ENCODE measurements at places on chromosomes 2 and 18. TPM values are rescaled to one million over a fixed set of nuclear protein-coding genes. Genes with fewer than 3 reads are reported as not detected.
A peak's percentile ranks its signal among the peaks of the same experiment; 100 is the strongest.

DNA sequence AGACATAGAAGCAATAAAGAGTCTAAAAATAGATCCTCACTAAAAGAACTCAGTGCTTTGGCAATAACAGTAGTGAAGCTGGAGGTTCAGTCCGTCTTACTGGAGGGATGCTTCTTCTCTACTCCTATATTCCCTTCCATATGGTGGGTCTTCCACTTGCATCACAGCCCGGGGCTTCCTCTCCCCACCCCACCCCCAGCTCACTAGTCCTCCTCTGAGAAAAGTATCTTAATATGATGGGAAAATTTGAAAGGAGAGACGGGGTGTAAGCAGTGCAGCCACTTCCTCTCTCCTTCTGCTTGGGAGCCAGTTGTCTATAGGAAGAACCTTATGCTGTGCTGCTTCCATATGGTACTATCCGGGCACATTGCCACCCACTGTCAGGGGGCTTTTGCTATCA lies 57.2 kb upstream of the SPOPL start:
- no peaks in the 10 kb centered on the region for H3K36me3 ChIP-seq
- H3K4me1 ChIP-seq = peaks cover 14% of the 10 kb centered on the region
- peak overlapping the region; percentile 53 for H3K4me3 ChIP-seq
- no peak for DNase-seq
- H3K27ac ChIP-seq = peak overlapping the region; percentile 92

GRCh38 chr2:130936451-130936850 lies 99.7 kb downstream of the ARHGEF4 start:
- no peaks in the 10 kb centered on the region for H3K27me3 ChIP-seq
- H3K4me1 ChIP-seq = no peaks in the 10 kb centered on the region
- H3K4me3 ChIP-seq = no peak overlapping the region
- H3K27ac ChIP-seq = no peak overlapping the region
- no peak for DNase-seq
- H3K36me3 ChIP-seq = peaks cover 5% of the 10 kb centered on the region

GRCh38 chr2:158464426-158465281 lies 7.9 kb downstream of the PKP4 start:
- H3K36me3 ChIP-seq = no peaks in the 10 kb centered on the region
- H3K4me1 ChIP-seq = peaks cover 2% of the 10 kb centered on the region

ECEL1 gene
- 2.3 TPM for total RNA-seq

DNA sequence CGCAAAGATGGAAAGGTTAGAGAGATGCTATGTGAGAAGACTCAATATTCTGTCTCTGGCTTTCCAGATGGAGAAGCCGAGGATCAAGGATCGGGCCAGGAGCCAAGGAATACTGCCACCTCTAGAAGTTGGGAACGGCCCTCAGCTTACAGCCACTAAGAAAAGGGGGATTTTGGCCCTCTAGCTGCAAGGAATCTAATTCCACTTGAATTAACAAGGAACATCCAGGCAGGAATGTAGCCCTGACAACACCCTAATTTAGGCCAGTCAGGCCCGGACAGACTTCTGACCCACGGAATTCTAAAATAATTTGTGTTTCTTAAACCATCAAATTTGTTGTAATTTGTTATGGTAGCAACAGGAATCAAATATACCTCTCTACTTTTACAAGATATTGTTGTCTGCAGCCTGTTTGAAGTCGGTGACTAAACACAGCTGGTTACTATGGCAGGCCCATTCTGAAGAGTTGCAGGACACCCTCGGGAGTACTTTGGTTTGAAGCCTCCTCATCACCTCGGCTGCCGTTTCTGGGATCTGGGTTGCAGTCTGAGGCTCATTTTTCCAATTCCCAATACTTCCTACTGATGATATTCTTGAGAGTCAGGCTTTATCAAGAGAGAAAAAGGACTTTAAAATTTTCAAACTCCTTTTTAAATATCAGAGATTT lies 1131.2 kb downstream of the TSN start:
- H3K36me3 ChIP-seq = no peaks in the 10 kb centered on the region
- peak; percentile 23 for DNase-seq
- no peak overlapping the region for H3K4me3 ChIP-seq
- H3K27me3 ChIP-seq = no peaks in the 10 kb centered on the region

DNA sequence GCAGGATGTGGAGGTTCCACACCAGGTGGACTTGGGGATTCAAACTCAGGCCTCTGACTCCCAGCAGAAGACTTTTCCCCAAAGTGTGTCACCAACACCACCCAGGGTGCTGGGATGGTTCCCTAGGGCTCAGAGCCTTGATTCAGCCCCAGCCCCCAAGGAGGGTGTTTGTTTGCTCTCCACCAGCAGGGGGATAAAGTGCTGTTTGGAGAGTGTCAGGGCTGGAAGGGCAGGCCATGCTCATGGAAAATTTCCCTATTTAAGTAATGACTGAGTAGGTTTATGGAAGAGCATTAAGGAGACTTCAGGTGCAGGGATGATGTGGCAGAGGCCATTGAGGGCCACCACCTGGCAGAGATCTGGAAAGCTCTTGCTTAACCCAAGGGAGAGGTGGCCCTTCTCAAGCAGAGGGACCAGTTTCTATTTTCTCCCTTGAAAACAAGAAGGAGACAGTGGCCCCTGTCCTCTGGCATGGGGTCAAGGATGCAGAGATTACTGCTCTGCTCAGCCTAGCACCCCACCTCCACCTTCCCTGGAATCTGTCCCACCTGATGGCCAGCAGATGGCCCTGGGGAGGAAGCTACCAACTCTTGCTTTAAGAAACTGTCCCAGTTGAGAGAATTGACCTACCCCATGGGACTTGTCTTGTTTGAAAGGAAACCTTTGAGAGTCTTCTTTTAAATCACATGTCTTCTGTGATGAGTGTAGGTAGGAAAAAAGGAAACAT lies 122.1 kb downstream of the ACOXL start:
- H3K27me3 ChIP-seq = peaks cover 10% of the 10 kb centered on the region
- no peak overlapping the region for H3K4me3 ChIP-seq
- H3K4me1 ChIP-seq = peaks cover 14% of the 10 kb centered on the region
- no peak overlapping the region for H3K27ac ChIP-seq

GRCh38 chr18:67730886-67731285 lies 214.4 kb upstream of the DSEL start:
- H3K4me1 ChIP-seq = peaks cover 8% of the 10 kb centered on the region
- H3K4me3 ChIP-seq = no peak overlapping the region
- no peak overlapping the region for H3K27ac ChIP-seq
- no peak for DNase-seq
- no peaks in the 10 kb centered on the region for H3K36me3 ChIP-seq

TMEM247 gene
- not detected for total RNA-seq

GRCh38 chr2:160332318-160332717 lies 132.2 kb upstream of the ITGB6 start:
- no peak overlapping the region for H3K4me3 ChIP-seq
- H3K27me3 ChIP-seq = peaks cover 5% of the 10 kb centered on the region
- H3K27ac ChIP-seq = no peak overlapping the region

GNAL gene
- total RNA-seq = 52.5 TPM

DNA sequence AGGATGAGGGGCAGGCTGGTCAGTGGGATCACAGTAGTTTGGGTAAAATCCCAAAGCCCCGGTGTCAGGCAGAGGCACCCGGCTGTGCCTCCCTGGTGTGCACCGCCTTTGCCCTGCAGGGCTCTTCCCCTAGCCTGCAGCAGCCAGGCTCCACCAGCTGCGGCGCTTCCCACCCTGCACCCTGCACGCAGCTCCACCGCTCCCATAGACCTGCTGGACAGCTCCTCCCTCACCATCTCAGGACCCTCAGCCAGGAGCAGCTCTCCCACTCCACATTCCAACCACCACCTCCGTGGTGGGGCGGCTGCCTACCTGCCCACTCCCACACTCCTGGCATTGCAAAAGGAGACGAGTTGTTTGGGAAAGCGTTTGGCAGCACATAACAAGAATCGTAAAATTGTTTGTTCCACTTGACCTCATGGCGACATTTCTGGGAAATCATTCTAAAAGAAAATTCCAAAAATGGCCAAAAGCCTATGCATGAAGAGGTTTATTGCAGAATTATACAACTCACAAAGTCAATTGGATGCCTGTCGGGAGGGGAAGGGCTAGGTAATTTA lies 287.4 kb upstream of the HDAC4 start:
- no peak for DNase-seq
- H3K4me1 ChIP-seq = no peaks in the 10 kb centered on the region
- H3K27ac ChIP-seq = no peak overlapping the region
- no peaks in the 10 kb centered on the region for H3K36me3 ChIP-seq
- no peak overlapping the region for H3K4me3 ChIP-seq
- H3K27me3 ChIP-seq = no peaks in the 10 kb centered on the region

KCNF1 gene
- total RNA-seq = 7.7 TPM

- no peak for DNase-seq
- H3K4me1 ChIP-seq = no peaks in the 10 kb centered on the region
- no peak overlapping the region for H3K27ac ChIP-seq
- H3K36me3 ChIP-seq = no peaks in the 10 kb centered on the region
These were observed 801.3 kb downstream of the ERBB4 start for GRCh38 chr2:211737282-211737681.

DNA sequence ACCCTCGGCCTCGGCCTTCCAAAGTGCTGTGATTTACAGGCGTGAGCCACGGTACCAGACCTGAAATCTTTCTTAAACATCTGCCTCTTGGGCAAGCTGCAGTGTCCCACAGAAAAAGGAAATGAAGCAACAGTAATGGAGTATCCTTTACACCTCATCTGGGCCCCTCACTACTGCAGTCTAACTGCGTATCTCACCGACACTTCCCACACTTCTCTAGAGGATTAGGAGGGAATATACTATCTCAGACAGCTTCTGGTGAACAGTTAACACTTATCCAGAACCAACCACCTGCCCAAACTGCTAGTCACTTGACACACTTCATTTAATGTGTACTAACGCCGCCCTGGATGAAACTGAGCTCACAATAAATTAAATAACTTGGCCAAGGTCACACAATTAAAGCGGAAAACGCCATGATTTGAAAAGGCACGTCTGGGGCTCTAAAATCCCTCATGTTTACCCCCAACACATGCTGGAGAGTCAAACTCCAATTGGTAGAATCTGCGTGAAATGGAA lies 993 bp downstream of the COX7A2L start:
- H3K4me1 ChIP-seq = peaks cover 32% of the 10 kb centered on the region
- peak overlapping the region; percentile 89 for H3K4me3 ChIP-seq
- H3K27me3 ChIP-seq = peaks cover 2% of the 10 kb centered on the region

DNA sequence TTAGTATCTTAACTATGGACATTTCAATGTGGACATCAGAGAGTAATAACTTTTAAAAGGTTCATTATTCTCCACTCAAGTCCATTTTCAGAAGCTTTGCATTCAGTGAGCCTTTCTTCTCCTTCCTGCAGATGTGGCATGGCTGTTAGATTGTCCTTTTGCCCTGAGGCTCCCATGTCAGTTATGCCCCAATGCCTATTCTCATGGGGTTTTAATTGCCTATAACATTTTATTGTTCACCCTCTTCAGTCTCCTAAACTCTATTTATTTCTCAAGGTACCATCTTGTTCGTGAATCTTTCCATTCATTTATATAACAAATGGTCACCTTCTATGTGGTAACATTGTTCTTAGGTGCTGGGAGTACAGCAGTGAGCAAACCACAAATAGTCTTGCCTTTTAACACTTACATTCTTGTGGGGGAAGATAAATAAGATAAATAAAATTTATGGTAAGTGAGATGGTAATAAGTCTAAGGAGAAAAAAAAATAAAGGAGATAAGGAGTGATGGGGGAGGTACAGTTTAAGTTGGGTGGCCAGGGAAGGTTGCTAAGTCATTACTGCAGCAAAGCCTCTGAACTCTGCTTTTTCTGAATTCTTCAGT lies 277.9 kb upstream of the SIX3 start:
- no peak for DNase-seq
- H3K27me3 ChIP-seq = peaks cover 2% of the 10 kb centered on the region
- H3K4me1 ChIP-seq = peaks cover 14% of the 10 kb centered on the region
- H3K36me3 ChIP-seq = peaks cover 4% of the 10 kb centered on the region
- no peak overlapping the region for H3K27ac ChIP-seq

KCNIP3 gene
- 7.3 TPM for total RNA-seq

DNA sequence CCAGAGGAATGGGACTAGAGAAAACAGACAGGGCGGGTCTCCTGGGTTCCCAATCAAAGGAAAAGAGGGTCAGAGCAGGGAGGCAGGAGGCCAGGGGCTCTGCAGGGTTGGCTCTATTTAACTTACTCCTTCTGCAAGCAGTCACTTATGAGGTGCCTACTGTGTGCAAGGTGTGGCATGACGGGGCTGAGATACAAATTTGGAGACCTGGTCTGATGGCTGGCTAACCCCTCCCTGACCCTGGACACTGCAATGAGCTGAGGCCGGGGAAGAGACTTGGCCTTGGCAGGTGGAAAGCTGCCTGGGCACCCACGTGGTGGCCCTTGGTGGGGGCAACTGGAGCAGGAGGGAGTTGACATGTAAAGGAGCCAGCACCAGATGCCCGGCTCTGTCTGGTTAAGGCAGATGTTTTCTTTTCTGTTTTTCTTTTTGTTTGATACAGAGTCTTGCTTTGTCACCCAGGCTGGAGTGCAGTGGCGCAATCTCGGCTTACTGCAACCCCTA lies 148.5 kb upstream of the GATA6 start:
- DNase-seq = no peak
- no peak overlapping the region for H3K4me3 ChIP-seq
- peaks cover 3% of the 10 kb centered on the region for H3K27me3 ChIP-seq
- H3K36me3 ChIP-seq = peaks cover 5% of the 10 kb centered on the region

CD302 gene
- total RNA-seq = not detected

GRCh38 chr2:240473211-240473610 lies 37.7 kb downstream of the GPC1 start:
- no peak for DNase-seq
- H3K36me3 ChIP-seq = peaks cover 19% of the 10 kb centered on the region
- H3K27me3 ChIP-seq = peaks cover 16% of the 10 kb centered on the region

ZNF396 gene
- total RNA-seq = 2.1 TPM

GRCh38 chr2:173090276-173090877 lies 14.7 kb downstream of the MAP3K20 start:
- no peak for DNase-seq
- no peak overlapping the region for H3K27ac ChIP-seq
- H3K4me3 ChIP-seq = no peak overlapping the region
- H3K36me3 ChIP-seq = no peaks in the 10 kb centered on the region
- peaks cover 1% of the 10 kb centered on the region for H3K27me3 ChIP-seq

DNA sequence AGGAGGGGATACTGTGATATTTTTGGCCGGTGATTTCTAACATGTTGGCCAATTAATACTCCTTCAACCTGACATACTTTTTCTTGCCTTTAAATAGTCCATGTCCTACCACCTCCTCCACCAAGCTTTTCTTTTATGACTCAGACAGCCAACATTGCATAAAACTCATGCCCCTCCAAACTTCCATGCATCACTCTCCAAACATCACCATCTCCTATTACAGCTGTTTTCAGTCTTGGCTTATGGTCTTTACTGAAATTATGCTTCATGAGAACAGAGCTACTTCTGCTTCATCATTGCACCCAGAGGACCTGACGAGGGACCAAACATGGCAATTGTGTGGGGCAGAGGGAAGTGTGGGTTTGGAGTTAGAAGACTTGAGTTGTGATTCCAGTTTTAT lies 305.4 kb downstream of the LPIN1 start:
- H3K27me3 ChIP-seq = peaks cover 4% of the 10 kb centered on the region
- no peaks in the 10 kb centered on the region for H3K4me1 ChIP-seq
- peaks cover 12% of the 10 kb centered on the region for H3K36me3 ChIP-seq

DNA sequence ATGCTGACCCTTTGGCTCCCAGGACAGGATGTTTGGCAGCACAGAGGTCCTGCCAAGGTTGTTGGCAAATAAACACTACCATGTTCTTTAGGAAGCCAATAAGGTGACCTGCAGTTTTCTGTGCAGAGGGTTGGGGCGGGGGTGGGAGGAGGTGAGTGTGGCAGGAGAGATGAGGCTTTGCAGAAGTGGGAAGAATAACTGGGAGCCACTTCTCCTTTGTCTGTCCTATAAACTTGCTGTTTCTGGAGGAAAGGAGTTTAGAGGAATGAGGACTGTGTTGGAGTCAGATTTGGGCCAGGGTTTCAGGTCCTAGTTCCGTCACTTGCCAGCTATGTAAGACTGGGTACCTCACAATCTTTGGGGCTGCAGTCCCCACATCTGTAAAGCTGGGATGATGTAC lies 187.6 kb upstream of the SPRED2 start:
- no peak overlapping the region for H3K4me3 ChIP-seq
- no peak overlapping the region for H3K27ac ChIP-seq
- peaks cover 3% of the 10 kb centered on the region for H3K27me3 ChIP-seq

All from glutamatergic neuron (in vitro differentiated cells).